ENCODE measurements at places on chromosomes 7 and 10.

DNA sequence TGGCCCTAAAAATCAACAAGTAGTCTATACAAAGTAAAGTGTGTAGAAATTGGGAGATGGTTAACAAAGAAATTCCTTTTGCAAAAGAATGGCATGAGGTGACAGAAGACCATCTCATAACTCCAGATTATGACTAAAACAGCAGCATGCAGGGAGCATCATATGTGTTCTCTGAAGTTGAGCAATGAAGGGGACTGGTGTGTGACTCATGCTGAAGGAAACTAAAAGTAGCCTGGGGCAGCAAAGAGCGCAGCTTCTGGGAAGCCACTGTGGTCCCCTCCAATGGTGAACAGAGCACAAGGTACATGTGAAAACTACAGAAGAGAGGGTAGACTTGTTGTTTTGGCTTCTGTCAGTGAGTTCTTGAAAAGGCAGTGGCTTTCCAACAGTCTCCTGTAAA, 133.4 kb downstream of the MACC1 start:
- DNase-seq = peak; percentile 64

DNA sequence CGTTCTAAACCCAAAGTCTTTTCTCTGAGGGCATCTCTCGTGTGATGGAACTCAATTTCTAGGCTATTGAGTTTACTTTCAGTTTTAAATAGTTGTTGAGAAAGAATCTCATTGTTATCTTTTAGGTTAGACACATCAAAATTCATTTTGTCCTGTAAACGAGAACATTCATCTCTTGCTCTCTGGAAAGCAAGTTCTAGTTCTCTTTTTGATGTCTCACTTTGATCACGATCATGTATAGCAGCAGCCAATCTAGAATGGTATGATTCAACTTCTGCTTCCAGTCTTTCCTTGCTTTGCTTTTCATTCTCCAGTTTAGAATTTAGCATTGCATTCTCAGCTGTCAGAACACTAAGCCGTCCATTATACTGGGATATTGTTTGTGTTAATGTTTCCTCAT, 65.1 kb downstream of the ANKRD26 start:
- DNase-seq = no peak

- no peak for DNase-seq
Observed at GRCh38 chr10:5862360-5862961, 27.2 kb downstream of the ANKRD16 start.

DNA sequence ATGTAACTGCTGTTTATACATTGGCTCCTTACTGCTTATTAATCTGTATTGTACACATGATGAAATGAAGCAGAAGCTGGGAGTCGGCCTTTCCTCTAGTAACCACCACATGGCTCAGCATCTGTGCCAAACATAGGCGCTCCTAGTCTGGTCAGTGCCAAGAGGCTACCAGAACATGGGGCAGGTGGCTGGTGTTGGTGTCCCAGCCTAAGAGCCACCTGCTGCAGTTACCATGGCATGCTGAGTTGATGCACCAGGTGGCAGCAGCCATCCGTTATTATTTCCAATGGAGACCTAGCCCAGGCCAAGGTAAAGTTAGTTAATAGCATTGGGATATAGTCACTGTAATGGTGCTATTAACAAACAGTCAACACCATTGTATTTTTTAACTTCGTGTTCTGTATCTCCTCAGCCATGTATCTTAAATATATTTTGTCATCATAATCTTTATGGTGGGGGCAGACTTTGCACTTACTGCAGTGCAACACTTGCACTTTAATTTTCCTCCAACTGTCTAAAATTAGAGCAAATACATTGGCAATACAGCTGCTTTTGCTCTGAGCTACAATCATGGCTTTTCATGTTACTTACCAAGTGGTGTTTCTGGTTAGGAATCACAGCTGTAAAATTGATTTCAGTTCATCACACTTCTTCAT, 33.1 kb downstream of the HBP1 start:
- DNase-seq = peak; percentile 32

GRCh38 chr7:117859246-117859812, 13.9 kb downstream of the CTTNBP2 start:
- DNase-seq = no peak

DNA sequence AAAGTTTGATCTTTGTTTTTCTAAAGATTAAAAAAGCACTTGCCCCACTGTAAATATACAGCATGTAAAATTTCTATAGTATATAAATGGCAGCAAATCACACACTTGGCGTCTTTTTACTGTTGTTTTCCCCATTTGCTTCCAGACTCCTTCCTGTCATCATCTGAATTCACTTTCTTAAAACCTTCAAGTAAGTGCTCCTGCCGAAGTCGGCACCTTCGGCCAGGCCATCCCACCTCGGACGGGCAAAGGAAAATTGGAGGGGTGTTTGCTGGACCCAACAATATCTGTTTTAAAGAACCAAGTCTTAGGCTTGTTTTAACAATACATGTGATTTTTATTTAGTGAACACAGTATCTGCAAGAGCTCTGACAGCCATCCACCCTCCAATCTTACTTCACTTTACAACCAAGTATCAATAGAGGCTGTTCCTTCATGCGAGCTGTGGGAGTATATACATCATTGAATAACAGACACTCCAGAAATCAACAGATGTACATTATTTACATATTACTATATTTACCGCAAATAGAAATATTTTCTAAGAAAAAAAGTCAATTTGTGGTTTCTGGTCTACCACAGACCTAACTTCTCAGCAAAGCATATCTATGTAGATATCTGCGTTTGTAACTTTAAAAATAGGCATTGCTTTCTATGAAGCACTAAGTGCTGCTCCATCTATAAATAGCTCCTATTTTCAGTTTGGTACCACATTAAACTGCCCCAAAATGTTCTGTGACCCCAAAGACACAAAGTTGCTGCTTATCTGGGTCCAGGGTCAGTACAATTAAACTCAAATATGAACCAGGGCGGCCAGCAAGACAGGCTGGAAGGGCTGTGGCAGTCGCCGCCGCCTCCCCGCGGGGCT, 110.7 kb downstream of the CYTH3 start:
- no peak for DNase-seq

DNA sequence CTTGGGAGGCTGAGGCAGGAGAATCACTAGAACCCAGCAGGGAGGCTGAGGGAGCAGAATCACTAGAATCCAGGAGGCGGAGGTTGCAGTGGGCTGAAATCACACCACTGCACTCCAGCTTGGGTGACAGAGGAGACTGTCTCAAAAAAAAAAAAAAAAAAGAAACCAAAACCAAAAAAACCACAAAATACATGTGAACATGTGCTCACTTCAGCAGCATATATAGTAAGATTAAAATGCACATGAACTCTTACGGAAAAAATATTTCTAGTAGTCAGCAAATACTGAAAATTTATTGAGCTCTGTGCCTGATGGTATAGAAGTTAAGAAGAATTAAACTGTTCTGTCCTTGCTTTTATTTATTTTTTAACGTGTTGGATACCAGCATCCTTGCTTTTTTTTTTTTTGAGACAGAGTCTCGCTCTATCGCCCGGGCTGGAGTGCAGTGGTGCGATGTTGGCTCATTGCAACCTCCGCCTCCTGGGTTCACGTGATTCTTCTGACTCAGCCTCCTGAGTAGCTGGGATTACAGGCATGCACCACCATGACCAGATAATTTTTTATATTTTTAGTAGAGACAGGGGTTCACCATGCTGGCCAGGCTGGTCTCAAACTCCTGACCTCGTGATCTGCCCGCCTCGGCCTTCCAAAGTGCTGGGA, 9.6 kb upstream of the ZNF487 start:
- no peak for DNase-seq

DNA sequence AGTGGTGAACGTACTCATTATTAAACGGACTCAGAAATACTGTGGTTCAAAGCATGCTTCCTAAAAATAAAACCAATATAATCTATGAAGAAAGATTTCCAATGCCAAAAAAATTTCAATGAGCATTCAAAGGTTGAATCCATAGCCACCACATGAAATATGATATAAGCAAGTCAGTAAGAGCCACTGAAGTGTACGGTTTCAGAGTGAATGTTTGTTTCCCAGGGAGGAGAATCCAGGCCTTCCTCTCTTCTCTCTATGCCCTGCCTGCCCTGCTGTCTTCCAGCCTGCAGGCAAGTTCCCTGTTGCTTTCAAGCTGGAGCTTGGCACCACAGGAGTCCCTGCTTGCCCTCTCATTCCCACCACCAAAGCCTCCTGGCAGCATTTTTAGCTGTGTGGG, 1171.6 kb upstream of the C7orf33 start:
- no peak for DNase-seq

- DNase-seq = no peak
Observed at GRCh38 chr10:70650104-70650503, 22.2 kb upstream of the ADAMTS14 start.

- DNase-seq = no peak
Observed at GRCh38 chr7:152902054-152902453, 142.5 kb downstream of the ACTR3B start.

GRCh38 chr10:7407368-7408290, 3.2 kb downstream of the SFMBT2 start:
- DNase-seq = peak; percentile 30

DNA sequence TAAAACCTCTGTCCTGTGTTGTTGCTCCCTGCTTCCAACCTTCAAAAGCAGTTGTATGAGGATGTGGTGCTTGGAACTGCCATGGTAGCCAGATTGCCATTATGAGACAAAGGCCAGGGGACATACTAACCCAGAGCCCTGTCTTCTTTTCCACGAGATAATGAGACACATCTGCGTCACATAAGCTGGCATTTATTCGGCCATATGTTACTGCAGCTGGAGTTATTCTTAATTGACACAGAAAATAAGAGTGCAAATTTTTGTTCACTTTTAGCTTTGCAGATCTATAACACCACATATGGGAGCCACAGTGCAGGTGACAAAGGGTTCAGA, 15.5 kb upstream of the PDLIM1 start:
- no peak for DNase-seq

DNA sequence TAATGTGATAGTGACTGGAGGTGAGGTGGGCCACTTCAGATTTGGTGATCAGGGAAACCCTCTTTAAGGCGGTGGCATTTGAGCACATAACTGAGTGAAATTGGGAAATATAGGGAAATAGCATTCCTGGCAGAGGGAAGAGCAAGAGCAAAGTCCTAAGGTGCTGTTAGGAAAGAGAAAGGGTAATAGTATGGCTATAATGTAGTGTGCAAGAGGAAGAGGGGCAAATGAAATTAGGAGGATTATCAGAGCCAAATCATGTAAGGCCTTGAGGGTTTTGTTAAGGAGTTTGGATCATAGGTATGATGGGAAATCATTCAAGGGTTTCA, 27.8 kb upstream of the CYP26C1 start:
- no peak for DNase-seq

GRCh38 chr7:66549466-66549865, 79.2 kb upstream of the KCTD7 start:
- DNase-seq = no peak

DNA sequence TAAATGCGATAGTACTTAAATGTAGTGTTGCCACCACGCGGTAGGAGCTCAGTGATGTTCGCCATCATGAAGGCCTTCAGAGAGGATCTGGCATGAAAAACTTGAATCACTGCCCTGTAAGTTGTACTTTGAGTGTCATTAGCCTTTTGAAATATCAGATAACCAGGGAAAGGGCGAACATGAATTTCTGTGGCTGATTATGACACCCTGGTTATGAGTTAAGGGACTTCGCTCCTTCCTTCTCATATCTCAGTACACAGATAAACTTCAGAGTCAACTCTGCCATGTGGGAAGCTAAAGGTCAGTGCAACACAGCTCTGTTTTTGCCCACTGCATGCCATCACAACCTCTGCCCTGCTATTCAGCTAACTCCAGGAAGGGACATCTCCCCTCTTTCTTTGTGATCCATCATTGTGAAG, 8.9 kb upstream of the ACSL5 start:
- no peak for DNase-seq

GRCh38 chr7:10913457-10913856, 60.2 kb upstream of the PHF14 start:
- DNase-seq = no peak
